ENCODE measurements at places on chromosomes 2 and 18.

DNA sequence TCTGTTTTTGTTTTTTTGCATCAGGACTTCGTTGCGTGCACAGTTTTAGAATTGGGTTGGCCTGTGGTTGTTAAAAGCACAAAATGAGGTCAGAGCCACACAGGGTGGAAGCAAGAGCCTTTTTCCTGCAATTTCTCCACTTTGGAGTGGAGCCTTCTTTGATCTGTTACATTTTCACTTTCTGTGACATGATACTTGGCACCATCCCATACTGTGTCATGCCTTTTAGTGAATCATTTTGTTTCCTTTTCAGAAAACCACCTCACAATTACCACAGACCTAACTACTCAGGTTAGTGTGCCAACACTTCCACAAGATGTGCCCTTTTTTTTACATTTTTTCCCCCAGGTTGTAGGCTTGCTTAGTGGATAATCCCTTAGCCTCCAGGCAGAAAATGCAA is 32.5 kb downstream of the MERTK start:
- DNase-seq, result no peak

DNA sequence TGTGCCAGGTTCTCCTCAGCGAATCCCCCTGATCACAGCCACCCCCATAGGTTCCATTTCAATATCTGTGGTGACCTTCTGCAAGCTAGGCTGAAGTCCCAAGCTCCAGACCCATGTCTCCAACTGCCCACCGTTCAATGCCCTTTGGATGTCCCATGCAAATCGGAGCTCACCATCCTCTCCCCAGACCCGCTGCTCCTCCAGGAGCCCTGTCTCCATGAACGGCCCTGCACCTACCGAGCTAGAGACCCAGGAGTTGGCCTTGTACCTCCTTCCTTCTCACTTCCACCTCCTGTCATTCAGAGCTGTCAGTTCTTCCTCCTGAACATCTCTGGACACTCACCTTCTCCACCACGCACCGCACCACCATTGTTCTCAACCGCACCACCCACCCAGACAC is 1.0 kb upstream of the FAHD2A start:
- no peak for DNase-seq

GRCh38 chr18:6785001-6785400 is 55.5 kb downstream of the ARHGAP28 start:
- DNase-seq, result peak; percentile 19

- no peak for DNase-seq
Measured at GRCh38 chr2:175709248-175709647, 292.8 kb downstream of the LNPK start.

GRCh38 chr2:142991295-142991694 is 113.8 kb downstream of the KYNU start:
- DNase-seq, result no peak

GRCh38 chr18:63152791-63153190 is 166.8 kb downstream of the BCL2 start:
- DNase-seq, result no peak

GRCh38 chr2:20042531-20042930 is 8.9 kb downstream of the LAPTM4A start:
- DNase-seq, result no peak

- no peak for DNase-seq
Measured at GRCh38 chr18:7809455-7809854, 242.3 kb downstream of the PTPRM start.

DNA sequence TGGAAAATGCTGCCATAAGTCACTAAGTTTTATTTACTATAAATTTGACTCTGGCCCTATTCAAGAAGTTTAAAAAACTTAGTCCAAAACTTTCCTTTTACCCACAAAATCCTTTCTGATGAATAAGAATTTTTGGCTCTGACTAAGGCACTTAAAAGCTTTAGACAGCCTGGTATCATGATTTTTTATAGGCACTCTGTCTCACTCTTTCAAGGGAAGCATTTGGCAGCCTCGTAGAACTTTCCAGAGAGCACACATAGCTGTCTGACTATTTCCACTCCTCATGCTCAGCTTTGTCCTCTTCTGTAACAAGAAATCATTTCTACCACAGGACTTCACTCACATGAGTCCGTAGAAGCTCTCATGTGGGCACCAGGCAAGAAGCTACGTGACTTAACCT is 32.3 kb upstream of the XDH start:
- DNase-seq, result no peak

DNA sequence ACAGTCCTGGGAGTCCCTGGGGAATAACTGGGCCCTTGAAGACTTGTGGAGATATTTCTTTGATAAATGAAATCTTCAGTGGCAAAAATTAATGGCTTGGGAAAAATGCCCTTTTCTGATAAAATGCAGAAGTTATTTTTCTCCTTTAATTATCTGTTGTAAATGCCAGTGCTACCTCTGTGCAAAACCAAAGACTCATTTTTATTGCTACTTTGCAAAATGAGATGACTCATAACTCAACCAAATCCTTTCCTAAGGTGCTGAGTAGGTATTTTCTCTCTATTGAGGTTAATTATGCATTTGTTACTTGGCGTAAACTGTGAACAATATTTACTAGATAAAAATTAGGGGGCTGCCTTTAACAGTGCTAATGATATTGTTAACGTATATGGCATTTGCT is 163.9 kb downstream of the DOK6 start:
- DNase-seq, result no peak

DNA sequence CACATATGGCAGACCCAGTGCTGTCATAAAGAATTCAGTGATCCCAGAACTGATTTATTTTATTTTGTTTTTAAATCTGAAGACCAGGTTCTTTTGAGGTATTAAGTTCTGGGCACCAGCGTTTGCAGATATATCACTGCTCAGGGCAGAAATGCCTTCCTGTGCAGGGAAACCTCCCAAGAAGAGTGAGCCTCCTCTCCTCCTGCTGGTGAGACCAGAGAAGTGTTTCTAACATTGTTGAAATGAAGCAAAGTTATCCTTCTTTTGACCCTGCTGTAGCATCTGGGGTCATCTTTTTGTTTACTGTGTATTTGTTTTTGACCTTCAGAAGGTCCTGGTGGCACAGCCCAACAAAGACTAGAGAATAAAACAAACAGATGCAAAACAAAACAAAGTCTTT is 94.0 kb downstream of the AQP4 start:
- DNase-seq, result no peak

DNA sequence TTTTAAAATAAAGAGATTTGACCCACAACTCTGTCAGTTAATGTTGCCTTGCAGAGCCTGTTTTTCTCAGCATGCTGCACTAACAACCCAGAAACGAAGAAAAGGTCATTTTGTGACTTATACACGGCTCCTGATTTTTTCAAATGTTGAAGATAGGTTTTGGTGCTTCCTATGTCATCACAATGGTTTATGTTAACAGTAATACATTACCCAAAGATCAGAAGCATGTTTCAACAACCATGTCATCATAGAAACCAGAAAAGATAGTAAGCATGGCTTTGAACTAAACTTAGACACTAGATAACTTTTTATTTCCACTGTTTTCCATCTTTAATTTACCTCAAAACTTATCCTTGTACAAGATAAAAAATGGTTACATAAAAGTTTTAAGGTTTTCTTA is 10.1 kb downstream of the BAZ2B start:
- no peak for DNase-seq

GRCh38 chr2:119006441-119006840 is 64.4 kb downstream of the MARCO start:
- no peak for DNase-seq

DNA sequence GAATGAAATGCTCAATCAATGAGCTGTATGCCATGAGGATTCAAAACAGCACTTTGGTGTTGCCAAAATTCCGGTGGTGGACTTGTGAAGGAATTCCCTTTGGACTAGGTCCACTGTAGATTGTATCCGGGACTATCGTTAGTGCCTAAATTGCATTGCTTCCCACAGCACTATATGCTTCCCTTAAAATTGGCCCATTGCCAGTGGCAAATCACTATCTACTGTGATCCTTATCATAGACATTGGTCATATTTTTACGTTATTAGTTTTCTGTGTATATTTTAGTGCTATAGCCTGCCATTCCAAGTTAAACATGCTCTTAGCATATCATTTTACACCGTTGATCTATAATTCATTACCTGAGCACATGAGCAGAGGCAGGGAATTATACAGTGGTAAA is 1.7 kb downstream of the PJVK start:
- DNase-seq, result no peak

- no peak for DNase-seq
Measured at GRCh38 chr2:178829299-178829960, 22.2 kb upstream of the TTN start.

DNA sequence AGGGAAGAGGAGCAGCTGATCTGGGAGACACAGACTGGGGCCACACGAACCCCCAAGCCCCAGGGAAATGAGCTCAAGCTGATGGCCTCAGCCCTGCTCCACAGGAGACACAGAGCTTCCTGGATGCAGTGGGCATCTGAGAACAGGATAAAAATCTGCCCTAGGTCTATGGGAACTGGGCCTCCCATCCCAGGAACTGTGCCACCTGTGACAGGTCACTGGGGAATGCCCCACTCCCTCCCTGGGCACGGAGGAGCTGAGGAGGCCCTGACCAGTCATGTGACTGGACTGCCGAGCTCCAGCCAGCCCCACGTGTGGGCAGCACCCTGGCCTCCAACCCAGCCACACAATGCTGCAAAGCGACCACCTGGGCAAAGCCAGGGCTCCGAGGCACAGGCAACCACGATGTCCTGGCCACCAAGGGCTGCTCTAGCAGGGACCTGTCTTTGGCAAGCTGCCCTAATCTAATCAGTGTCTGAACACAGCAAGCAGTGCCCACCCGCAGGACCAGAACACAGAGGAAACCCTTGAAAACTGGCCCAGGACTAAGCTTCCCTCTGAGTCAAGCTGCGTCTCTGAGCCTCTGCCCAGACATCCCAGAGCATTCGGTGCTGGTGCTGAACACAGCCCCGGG is 57.8 kb upstream of the ID2 start:
- no peak for DNase-seq

GRCh38 chr2:216082117-216082711 is 495 bp downstream of the TMEM169 start:
- DNase-seq, result no peak

DNA sequence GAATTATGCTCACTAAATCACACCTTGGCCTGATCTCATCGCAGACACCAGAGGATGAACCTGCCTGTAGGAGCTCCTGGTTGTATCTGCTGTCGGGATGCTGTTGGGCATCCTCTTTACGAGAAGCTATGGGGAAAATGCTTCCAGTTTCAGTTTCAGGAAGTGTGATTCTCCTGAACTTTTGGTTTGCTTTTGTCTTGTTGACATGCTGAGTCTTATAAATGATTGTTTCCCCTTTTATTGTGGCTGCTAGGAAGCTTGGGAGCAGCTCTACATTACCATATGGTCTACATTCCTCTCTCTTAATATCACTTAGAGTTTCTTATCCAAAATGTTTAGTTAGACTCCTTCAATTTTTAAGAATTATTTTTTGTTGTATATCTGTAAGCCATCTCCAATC is 227.5 kb downstream of the MTX2 start:
- no peak for DNase-seq

- DNase-seq, result no peak
Measured at GRCh38 chr18:75207310-75208154, 1.4 kb downstream of the PTGR3 start.

DNA sequence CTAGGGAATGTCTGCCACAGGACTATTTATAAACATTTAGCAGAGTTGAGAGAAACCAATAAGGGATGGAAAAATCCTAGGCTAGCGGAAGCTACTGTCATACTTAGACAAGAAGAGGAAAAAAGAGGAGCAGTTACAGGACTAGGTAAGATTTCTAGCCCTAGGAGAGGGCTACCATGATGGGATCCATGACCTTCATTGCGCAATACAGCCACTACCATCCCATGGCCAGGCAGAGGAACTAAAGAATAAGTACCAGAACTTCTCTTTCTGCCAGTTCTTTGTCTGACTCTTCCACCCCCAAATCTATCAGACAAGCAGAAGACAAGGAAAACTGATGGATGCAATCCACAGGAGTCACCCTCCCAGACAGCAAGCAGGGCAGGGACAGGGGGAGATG is 417.0 kb upstream of the CHST9 start:
- DNase-seq, result no peak

GRCh38 chr2:204059016-204059415 is 122.5 kb downstream of the ICOS start:
- DNase-seq, result no peak

GRCh38 chr2:240919161-240919781 is 13.1 kb downstream of the CROCC2 start:
- DNase-seq, result no peak

GRCh38 chr2:64128406-64128805 is 15.8 kb downstream of the PELI1 start:
- DNase-seq, result no peak

GRCh38 chr2:107775791-107776190 is 50.9 kb upstream of the RGPD4 start:
- DNase-seq, result no peak

DNA sequence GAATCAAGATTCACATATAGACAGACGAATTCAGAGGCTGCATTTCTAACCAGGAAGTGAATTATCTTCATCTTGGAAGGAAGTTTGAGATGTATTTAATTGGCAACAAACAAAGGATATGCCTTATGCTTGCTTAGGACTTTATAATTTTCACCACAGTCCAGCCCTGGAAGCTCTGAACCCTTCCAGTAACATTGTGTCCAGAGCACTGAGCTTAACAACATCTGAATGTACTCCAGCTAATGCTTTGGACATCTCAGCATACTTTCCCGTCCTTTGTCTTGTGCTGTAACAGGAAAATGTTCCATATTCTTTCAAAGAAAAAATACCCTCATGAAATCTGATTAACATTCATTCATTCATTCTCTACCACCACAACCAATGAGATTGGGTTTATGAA is 136.3 kb upstream of the SPATS2L start:
- no peak for DNase-seq

GRCh38 chr18:24015639-24016631 is 1.4 kb downstream of the TTC39C start:
- DNase-seq, result no peak

DNA sequence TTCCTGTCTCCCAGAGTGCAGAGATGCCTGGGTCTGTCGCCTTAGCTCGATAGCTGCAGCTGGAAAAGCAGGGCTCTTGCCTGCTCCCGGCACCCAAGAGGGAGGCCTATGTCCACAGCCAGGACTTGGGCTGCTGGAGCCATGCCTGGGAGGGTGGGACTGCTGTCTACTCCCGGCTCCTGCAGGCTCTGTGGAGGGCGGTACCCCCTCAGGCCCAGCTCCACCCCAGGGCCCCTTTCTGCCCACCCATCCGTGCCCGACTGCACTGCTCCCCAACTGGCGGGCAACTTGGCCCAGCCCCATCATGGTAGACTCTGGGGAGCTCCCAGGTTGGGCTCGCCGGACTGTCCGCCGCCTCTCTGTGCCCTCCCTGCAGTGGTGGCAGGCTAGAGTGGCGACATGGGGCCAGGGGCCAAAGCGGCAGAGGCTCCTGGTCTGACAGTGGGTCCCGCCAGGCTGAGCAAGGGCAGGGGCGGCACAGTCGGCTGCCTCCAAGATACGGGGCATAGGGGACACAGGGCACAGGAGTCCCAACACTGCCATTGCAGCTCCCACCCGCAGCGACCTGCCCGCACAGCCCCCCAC is 901.0 kb downstream of the CCDC85A start:
- no peak for DNase-seq

Data from HS-27A (cell line).